ENCODE measurements at places on chromosomes 3 and 15.

DNA sequence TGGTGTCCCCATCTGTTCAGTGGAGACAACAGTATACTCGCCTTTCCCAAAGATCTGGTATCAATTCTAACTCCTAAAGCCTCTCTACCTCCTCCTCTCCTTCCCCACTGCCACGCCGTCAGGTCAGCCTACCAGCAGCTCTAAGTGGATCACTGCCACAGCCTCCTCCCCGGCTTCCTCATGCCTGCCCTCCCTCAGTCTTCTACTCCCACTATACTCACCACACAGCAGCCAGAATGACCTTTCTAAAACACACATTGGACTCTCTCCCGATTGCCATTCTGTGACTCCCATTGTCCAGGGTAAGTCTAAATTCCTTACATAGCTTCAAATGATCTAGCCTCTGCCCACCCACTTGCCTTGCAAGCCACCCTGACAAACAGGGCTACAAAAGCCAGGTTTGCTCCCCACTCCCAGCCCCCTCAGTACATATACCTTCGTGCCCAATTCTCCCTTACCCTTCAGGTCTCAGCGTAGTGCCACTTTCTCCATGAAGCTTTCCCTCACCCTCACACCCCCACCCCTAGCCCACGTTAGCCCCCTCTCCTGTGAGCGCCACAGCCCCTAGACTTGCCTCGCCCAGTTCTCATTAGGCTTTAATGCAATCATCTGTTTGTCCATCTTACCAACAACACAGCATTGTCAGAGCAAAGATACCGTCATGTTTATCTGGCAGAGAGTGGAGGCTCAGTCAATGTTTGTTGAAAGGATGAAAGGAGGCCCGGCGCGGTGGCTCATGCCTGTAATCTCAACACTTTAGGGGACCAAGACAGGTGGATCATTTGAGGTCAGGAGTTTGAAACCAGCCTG is 9.5 kb upstream of the SEMA7A start:
- no peak for DNase-seq

- no peak for DNase-seq
Measured at GRCh38 chr15:100169615-100170290, 172.0 kb downstream of the ADAMTS17 start.

DNA sequence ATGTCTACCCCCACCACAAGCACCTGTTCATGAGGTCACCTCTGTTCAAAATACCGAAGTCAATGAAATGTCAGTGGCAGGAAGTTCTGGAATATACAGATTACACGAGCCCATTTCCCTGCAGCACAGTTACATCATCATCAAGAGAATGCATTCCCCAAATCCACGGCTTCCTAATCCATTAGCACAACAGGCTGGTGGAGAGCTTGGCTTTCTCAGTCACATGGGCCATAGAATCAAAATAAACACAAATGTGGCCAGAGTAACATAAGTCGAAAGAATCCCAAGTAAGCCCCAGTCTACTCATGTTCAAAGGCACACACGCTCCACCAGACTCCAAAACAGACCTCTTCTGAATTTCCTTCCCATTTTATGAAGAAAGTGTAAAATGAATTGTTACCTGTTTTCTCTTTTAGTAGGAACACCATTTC is 419.3 kb downstream of the MAGI1 start:
- DNase-seq = no peak

- DNase-seq = no peak
Measured at GRCh38 chr3:182568261-182568660, 225.0 kb upstream of the ATP11B start.

DNA sequence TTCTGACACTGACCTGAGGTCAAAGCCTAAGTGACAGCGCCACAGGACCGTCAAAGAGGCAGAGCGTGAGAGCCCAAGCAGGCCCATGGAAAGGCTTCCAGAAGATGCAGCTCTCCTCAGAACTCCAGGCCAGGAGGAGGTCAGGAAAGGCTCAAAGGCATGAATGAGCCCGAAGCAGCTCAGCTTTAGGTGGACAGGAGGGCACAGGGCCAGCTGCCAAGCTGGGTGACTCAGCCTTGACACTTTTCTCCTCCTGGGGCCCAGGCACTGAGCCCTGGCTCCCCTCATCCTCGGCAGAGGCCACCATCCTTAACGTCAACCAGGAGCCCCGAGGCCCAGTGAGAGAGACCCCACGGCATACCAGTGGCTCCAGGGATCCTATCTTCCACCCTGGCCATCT is 62.9 kb downstream of the ADCY5 start:
- DNase-seq = no peak

- DNase-seq = no peak
Measured at GRCh38 chr3:109640146-109640652, 302.9 kb upstream of the DPPA4 start.

- DNase-seq = no peak
Measured at GRCh38 chr3:24185738-24186384, 240.8 kb downstream of the NR1D2 start.

GRCh38 chr15:37103475-37104423 is 3.4 kb upstream of the MEIS2 start:
- DNase-seq = no peak

DNA sequence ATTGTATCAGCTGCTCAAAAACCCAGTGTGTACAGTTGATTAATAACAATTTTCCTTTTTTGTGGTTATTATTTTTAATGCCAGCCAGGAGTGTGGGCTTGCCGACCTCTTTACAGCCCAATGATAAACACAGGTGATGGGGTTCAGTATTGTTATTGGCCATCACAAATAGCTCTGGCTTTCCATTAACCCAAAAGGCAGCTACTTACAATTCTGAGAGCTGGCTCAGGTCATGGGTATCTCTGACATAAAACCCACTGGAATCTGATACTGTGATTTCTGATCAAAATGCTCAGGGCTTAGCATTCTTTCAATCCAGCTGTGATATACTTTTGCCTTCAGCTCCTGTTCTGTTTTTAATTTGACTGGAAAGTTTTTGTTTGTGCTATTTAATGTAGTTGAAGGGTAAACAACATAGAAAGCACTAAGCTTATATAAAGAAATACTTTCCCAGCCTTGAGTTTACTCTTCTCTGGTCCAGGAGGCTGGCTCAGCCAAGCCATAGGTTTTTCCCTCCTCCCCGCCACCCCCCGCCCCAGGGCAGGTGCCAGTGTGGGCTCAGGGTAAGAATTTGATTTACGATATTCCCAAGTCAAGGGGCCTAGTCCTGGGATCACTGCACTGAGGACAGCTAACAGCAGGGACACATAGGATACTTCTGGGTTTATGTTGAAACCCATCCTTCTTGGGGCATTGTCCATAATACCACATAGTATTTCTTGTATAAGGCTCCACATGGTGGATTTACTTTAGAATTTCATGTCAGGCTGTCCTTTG is 54.0 kb upstream of the MYZAP start:
- DNase-seq = no peak

GRCh38 chr15:84911879-84912660 is 27.6 kb downstream of the SLC28A1 start:
- DNase-seq = no peak

DNA sequence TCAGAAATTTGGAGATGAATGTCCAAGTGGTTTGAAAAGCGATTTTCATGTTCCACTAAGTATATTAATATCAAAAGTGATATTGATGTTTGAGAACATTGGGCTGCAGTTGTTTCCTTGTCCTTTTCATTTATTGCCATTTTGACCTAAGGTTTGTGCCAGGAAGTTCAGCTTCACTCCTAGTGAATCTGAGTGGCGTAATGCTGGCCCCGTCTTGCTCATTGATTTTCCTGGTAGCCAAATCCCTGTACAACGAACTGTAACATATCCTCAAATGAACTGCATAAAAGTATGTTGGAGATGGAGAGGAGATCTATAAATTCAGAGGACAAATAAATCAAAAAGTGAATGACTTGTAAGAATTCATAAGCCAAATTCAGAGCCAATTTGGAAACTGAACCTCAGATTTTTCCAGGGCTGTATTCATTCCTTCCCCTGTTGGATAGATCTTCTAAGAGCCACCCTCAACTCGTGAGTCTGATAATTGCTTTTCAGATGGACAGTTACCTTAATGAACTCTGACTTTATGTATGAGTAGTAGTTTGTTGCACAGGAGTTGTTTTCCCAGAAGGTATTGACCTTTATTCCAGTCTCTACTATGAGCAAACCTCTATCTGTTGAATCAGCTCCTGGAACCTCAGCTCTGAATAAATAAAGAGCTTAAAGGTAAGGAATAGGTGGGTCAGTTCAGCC is 72.8 kb downstream of the ITPR1 start:
- no peak for DNase-seq

- DNase-seq = no peak
Measured at GRCh38 chr3:169243579-169243978, 419.9 kb downstream of the MECOM start.

DNA sequence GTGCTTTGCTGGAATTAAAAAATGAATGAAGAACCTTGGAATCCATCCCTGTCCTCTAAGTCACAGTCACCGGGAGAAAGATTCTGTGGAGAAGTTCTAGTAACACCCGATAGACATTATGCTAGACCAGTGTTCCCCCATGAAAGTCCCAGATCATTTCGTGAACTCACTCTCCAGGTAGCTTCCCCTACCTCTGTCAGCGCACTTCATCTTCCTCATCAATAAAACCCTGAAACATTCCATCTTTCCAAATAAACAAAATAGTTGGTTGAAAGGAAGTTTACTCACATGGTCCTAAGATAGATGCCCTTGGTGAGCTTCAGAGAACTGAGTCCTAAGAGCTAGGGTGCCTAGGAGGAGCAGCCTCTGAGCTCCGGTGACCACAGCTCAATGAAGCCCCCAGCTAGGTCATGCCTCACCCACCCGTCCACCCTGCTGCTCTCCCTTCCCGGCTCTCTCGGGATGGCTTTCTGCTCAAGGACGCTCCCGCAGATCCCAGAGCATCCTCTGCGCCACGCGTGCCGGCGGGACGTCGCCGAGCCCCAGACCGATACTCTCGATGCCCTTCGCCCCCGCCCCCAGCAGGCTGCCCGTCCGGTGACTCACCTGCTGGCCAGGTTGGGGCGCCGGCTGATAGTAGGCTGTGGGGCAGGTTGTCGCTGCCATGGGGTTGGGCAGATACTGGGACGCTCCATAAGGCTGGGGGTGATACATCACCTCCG is 776 bp downstream of the VGLL3 start:
- no peak for DNase-seq

GRCh38 chr15:57500979-57501576 is 90.6 kb upstream of the MYZAP start:
- DNase-seq = no peak

DNA sequence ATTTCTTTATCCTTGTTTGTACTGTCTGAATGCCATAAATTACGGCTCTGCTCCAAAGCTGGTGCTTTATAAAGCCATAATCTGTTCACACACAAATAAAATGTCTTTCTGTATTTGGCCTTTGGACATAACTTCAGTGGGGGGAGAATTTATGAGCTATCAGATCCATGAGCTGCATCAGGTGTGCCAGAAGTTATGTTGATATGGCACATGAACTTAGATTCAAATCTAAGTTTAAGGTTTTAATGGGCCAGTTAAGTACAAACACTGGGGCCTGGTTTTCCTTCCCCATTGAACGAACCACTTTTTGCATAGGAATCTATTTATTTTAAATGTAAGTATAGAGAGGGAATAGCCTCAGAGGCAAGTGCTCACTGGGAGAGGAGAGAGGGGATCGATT is 239.9 kb downstream of the NFKBIZ start:
- no peak for DNase-seq

- no peak for DNase-seq
Measured at GRCh38 chr15:52624262-52624661, 54.9 kb downstream of the ATOSA start.

- DNase-seq = no peak
Measured at GRCh38 chr3:57948781-57949242, 59.4 kb upstream of the FLNB start.

DNA sequence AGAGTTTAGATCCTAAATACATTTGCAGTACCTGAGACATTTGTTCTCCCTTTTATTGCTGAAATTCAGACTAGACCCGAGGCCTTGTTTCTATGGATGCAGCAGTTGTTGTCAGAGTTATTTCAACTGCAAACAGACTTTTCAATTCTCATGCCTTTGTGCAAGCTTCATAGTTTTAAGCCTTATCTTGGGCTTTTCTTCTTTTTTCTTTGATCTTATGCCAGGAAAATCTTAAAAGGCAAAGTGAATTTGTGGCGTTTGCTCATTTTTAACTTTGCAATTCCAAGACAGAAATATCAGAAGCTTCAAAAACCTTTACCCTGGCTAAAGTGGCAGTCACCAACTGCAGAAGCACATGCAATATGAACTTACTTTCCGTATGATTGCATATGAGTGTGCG is 576.7 kb downstream of the DIPK2A start:
- no peak for DNase-seq

DNA sequence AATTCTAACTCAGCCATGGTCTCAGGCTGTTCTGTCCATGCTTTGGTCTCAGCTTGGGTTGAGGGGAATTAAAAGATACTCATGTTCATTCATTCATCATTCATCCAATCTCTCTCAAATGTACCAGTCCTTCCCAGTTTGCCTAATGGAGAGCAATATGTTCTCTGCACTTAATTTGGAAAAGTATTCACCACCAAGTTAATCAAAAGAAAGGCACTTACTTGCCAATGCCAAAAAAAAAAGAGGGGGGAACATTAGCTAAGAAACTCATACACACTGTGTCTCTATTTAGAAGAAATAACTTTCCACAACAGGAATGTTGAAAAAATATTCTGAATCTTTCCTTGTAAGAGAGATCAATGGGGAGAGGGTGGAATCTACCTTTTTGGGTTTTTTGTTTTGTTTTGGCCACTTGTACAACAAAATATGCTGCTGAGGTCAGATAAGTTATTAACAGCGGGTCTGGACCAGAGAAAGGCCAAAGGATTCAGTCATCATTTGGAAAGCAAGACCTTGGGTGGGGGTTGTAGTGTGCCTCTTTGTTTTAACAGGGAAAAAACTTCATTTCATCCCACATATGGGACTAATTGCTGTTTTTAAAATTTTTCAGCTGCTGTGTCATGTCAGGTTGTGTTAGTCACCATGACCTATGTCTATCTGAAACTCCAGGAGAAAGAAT is 152.3 kb downstream of the FBN1 start:
- DNase-seq = no peak

DNA sequence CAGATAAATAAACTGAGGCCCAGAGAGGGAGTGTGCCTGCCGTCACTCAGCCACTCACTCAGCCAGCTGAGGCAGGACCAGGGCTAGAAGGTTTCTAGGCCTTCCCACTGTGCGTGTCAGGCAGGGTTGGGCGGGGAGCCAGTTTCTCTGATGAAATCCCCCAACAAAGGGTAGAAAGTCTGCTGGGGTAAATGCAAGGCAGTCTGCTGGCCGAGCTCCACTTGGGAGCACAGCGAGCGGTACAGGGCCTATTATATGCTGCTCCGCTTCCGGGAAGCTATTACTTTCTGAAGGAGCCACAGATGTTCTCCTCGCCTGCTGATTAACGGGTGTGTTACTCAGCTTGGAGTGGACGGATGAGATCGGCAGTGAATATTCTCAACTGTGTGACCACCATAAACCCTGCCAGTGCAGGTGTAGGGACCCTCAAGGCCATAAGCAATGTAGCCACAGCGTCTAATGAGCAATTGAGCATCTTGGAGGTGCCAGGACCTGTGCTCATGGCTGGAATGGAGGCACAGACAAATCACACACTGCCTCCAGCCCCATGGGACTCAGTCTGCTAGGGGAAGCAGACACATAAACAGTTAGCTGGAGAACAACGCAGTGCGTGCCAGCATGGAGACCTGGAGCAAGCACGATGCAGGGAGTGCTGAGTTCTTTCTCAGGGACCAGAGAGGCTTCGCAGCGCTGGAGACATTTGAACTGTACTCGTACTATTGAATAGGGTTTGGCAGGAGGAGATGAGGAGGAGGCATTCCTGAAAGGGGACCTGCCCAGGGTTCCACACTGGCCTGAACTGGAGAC is 42.1 kb downstream of the CORO2B start:
- DNase-seq = no peak

Measured in T-helper 9 cell (primary cell).